ENCODE measurements at places on chromosomes 12 and 14.
A peak's percentile ranks its signal among the peaks of the same experiment; 100 is the strongest.

DNA sequence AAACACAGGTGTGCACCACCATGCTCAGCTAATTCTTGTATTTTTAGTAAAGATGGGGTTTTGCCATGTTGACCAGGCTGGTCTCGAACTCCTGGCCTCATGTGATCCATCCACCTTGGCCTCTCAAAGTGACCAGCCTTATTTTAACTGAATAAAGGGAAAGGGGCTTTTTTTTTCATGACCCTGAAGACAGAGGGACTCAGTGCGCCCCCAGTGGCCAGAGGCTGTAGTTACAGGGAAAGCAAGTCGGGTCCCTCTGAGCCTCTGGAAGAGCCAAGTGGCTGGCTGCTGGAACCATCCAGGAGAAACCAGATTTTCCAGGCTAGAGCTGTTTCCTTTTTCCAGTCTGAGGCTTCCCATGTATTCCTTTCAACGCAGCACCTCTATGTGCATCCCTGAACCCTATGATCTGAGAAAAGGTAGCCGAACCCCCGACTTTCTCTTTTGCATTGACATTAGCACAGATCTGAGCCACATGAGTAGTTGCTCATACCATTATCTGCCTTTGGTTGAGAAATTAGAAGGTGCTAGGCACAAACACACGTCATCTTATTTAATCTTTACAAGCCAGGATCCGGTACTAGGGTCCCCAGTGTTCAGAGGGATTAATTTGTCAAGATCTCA lies 342.7 kb downstream of the CACNA1C start:
- peak; percentile 67 for DNase-seq

DNA sequence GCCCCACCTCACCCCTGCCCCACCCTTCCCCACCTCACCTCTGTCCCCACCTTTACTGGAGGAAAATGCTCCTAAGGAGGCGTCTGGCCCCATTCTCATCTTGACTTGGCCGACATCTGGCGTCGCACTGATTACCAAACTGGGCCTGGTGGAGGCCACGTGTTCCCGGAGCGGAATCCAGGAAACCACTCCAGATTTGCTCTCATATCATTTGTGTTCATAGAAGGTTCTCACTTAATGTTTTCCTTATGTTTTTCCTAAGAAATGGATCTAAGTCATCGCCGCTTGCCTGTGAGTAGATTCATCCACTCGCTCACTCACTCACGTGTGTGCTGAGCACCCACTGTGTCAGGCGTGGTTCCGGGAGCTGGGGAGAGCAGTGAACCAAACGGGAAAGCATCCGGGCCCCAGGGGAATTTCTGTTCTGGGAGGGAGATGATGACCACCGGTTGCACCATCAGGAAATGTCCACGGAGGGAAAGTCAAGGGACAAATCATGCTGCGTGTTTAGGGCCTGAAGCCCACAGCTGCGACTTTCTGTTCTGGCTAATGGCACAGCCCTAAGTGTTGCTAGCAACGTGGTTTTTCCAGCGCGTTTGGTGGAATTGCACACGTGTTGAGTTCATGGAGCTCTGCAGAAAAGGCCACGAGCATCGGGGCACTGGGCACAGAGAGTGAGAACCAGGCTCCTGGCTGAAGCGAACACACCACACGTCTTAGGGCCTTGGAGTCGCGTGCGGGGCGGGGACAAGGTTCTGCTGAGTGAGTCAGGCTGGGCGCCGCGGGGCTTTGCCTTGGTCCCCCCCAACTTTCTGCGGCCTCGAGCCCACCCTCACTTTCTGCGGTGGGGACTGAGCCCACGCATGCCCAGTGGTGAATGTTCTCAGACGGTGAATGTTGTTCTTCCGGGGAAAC lies 57.7 kb downstream of the ADGRD1 start:
- DNase-seq, result no peak

GRCh38 chr14:92581206-92581605 lies 67.6 kb downstream of the RIN3 start:
- no peak for DNase-seq

GRCh38 chr12:91973813-91974212 lies 171.8 kb downstream of the BTG1 start:
- no peak for DNase-seq

GRCh38 chr12:116026768-116027550 lies 250.5 kb downstream of the MED13L start:
- no peak for DNase-seq

All from ELR (cell line).